ENCODE measurements at places on chromosomes 2 and 18.

DNA sequence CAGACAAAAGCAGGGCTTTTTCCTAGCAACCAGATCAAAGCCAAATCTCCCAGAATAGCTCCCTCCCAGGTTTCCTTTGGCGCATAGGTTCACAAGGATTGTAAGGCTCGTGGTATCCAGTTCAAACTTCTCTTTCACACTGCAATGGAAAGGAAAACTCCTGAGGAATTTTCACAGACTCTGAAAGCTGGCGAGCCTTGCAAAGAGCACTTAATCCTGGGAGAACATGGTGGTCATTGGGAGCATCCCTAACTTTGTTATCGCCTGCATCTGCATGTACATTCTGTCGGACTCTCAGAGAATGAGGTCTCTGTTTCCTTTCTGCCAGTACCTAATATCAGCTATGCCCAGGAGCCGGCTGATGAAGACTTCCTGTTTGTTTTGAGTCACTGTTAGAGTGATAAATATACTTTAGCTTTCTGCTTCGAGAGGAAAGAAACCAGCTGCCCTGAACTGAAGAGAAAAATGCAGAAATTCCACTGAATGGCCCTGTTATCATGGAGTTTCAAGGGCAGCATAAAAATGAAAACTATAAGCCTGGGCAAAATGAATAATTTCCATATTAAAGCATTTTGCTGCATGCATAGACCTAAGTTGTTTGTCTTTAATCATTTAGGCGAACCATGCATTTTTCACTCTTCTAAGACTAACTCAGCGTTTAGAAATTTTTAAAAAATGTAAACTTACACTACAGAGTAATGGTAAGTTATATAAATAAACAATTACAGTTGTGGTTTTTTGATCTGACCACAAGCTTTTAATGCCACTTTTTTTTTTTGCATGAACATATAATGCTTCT, 76.4 kb upstream of the ZEB2 start:
- DNase-seq, result no peak

DNA sequence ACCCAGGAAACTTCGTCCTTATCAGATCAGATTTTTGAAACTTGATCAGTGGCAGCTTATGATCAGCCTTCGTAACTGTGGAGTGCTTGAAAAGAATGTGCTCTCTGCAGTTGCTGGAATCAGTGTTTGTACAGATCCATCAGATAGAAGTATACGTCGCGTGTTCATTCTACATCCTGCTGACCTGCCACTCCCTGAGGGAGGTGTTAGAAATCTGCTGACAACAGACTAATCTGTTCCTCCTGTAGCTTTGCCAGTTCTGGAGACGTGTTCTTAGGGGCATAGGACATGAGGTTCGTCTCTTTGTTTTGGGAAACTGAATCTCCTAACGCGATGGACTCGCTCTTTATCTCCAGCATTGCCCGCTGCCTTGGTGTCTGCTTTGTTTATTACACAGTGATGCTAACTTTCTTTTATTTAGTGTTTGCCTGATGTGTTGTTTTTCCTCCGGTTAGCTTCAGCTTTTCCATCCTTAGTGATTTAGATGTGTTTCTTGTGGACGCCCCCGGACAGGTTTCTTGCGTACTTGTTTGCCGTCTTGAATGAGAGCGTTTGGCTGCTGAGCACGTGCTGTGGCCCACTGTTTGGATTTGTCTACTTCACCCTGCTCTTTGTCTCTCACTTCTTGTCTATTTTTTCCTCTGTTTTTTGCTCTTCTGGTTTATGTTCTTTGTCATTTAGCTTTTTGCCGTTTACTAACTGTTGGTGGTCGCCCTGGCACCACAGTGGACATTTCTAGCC, 17.4 kb upstream of the GAL3ST2 start:
- no peak for DNase-seq

DNA sequence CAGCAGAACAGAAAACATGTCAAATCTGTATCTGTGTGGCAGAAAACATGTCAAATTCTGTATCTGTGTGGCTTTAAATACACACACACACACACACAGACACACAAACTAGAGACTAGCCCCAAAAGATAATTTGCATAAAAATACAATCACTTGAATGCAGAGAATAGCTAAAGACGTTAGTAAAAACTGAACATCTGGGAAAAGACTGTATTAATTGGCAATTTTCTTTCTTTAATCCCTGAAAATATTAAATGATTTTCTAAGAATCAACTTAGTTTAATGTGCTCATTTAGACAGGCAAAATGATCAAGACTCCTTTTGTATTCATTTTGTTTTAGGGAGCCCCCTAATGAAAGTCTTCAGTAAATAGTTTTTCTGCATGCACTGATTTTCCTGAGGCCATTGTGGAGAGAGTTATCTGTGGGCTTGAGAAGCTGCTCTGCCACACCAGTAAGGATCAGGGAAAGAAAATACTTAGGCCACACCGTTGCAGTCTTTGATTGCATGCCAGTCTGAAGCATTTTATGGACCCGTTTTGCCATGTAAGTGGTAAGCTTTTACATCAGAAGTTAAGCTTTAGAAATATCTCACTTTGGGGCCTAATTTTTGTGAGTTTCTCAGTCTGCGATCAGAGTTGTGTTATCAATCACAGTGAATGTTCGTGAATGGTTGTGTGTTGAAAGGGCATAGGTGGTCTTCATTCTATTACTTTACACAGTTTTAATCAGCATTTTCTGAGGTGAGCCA, 2.2 kb downstream of the SPATS2L start:
- no peak for DNase-seq

- DNase-seq, result no peak
Observed at GRCh38 chr18:34871435-34871834, 161.3 kb downstream of the DTNA start.

DNA sequence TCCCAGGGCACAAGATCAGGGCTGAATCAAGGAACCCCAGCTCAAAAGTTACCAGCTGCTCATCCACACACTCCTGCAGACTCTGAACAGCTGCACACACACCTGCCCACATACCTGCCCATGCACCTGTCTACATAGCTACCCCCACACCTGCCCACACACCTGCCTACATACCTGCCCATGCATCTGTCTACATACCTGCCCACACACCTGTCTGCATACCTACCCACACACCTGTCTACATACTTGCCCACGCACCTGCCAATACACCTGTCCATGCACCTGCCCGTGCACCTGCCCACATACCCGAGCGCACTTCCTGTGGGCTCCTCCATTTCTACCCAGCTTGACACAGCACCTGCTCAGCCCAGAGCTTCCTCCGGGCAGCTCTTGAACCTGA, 122.8 kb upstream of the AGAP1 start:
- no peak for DNase-seq

DNA sequence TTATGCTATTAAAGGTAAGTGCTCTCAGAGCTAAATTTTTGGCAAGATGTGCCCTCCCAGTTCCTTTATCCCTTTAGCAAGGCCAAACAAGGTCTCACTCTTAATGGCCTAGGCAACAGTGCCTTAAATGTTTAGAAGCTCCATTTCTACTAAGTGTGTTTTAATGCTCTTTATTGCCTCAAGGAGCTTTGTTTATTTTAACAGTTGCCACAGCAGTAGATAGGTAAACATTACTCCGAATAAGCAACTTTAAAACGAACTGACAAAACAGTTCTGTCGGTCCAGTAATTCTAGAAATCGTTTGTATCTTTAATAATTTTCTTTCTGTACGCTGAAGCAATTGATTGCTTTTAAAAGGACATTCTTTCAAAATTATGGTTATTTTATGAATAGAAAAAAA, 74.5 kb downstream of the PIEZO2 start:
- no peak for DNase-seq

GRCh38 chr2:186274936-186275575, 211.0 kb upstream of the ZC3H15 start:
- no peak for DNase-seq

DNA sequence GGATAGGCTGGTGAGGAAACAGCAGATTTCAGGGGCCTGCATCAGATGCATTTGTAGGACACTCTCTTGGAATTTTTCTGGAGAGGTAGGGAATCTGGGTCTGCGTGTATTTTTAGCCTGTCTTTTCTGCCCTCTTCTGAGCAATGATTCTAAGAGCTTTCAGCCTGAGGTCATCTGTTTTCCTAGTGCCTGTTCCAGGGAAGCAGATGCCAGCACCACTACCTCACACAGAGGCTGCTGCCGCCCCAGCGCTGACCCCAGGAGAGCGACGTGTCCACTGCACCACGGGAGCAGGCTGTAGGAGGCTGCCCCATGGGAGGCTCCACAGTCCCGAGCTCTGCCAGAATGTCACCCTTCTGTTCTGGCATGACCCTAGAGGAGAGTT, 316.5 kb downstream of the CYP26B1 start:
- no peak for DNase-seq

DNA sequence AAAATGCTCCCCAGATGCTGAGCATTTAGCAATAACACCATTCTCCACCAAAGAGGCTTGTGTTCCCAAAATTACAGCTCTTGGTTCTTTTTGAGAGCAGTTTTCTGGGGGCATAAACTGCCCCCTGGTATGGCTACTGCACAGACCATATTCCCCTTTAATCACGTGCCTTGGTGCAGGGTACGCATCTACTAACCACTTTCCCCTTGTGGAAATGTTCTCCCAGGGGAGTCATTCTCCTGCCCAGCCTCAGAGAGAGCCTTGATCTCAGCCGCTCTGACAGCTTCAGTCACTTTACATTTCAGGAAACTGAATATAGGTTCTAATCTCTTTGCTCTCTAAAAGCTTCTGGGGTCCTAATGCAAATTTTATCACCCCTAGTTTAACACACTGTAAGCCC, 44.7 kb upstream of the EML6 start:
- no peak for DNase-seq

DNA sequence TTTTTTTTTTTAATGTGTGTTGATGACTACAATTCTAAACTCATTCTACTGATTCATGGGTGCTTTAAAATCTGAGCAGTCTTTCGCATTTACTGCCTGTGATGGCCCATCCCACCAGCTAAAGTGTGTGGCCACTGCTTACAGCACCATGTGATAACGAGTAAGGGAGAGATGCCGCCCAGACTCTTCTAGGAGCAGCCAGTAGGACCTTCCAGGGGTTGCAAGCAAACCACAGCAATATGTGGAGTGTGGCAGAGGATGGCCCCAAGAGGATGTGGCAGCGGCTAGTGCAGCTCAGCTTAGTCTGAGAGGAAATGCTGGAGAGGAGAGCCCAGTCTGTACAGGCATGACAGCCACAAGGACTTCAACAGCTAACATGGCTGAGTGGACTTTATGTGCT, 14.9 kb downstream of the IL1B start:
- DNase-seq, result no peak

DNA sequence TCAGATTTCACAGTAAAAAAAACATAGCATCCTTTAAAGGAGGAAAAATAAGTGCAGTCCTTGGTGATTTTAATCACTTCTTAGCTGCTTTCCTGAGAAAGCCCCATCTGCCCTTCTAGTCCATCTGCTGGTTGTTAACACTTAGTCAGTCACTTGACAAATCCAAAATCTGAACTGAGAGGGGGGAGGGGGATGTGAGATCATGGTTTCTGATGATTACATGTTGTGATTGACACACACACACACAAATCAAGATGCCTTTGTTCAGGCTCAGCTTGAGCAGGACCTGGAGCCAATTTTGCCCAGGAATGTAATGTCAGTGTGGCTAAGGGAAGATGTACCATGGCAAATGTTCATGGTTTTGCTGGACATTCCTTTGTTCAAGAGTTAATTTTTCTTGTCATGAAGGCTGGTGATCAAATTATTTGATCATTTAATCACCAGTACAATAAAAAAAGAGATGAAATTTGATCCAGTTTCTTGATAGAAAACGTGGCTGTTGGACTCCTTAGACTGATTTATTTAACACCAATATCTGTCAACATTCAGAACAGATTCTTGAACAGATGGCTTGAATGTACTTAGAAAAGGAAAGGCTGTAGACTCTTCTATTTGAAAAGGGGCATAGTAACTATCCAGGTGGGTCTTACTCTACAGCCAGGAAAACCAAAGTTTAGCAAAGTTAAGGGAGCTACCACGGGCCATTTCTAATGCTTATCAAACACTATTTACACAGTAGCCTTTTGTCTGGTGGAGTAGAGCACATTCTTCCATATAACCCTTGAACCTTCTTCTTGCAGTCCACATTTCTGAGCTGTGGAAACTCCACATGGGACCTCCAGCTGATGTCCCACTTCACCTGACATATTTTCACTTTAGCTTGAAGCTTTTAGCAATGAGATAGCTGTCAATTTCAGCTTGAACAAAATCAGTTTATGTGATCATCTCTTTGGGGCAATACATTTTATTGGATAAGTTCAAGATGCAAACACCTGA, 408.7 kb downstream of the PIK3C3 start:
- no peak for DNase-seq

DNA sequence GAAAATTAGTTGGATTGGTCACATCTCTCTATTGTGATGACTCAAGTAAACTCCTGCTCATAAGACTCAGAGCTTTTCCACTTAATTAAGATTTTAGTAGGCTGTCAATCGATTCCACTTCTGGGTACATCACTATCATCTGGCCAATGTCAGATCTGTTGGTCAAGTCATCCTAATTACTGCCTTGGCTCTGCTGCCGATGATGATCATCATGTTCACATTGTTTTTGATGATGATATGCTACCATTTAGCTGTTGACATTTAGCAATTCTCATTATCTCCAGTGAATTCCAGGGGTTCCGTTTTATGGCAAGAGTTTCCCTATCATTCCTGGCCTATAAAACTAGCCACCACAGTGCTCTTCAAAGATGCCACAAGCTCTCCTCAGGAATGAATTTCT, 253.4 kb downstream of the IKZF2 start:
- DNase-seq, result no peak

DNA sequence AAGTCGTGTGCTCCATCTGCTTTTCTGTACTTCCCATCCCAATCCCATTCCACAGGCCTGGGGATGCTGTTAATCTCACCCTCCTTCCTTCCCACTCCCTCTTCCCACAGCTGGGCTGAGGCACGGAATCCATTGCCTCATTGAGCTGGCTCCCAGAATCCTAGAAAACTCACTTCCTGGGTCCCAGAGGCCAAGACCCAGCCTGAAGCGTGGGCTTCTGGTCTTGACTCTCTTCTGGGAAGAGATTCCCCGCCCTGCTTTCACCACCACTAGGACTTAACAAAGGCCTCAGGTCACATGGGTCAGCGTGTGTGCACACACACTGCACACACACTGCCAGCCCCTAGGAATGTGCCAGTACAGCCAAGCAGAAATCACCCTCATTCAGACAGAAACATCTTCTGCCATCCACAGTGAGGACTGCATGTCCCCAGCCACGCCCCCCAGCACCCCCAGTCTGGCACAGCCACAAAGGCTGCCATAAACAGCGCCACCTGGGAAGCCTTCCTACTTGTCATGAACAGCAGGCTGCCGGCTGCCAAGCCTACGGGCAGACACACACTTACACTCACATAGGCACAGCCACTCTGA, 165.8 kb downstream of the TNS1 start:
- DNase-seq, result no peak

- no peak for DNase-seq
Observed at GRCh38 chr2:53509831-53510388, 257.7 kb upstream of the CHAC2 start.
